Small intestine (tissue), 16 donors: ENCODE measurements at places on chromosomes 4 and X.

GRCh38 chr4:176708771-176709311, 83.9 kb downstream of the VEGFC start:
- H3K4me3 ChIP-seq = no peak overlapping the region
- H3K27me3 ChIP-seq = no peaks in the 10 kb centered on the region
- no peaks in the 10 kb centered on the region for H3K36me3 ChIP-seq
- no peaks in the 10 kb centered on the region for H3K4me1 ChIP-seq

DNA sequence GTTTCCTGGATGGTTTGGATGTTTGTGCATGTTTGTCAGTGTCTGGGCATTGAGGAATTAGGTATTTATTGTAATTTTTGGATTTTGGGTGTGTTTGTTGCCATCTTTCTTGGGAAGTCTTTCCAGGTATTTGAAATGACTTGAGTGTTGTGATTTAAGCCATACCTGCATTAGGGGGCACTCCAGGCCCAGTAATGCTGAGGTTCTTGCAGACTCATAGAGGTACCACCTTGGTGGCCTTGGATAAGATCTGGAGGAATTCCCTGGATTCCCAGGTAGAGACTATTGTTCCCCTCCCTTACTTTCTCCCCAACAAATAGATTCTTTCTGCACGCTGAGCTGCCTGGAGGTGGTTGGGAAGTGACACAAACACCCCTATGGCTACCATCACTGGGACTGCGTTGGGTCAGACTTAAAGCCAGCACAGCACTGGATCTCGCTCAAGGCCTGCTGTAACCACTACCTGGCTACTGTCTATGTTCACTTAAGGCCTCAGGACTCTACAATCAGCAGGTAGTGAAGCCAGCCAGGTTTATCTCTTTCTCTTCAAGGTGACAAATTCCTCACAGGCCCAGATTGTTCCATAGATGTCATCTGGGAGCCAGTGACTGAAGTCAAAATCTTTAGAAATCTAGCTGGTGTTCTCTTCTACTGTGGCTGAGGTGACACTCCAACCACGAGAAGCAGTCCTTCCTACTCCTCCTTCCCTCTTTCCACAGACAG, 643.6 kb downstream of the PDHA2 start:
- H3K27ac ChIP-seq = no peak overlapping the region
- H3K4me3 ChIP-seq = no peak overlapping the region
- no peaks in the 10 kb centered on the region for H3K27me3 ChIP-seq
- H3K36me3 ChIP-seq = no peaks in the 10 kb centered on the region

DNA sequence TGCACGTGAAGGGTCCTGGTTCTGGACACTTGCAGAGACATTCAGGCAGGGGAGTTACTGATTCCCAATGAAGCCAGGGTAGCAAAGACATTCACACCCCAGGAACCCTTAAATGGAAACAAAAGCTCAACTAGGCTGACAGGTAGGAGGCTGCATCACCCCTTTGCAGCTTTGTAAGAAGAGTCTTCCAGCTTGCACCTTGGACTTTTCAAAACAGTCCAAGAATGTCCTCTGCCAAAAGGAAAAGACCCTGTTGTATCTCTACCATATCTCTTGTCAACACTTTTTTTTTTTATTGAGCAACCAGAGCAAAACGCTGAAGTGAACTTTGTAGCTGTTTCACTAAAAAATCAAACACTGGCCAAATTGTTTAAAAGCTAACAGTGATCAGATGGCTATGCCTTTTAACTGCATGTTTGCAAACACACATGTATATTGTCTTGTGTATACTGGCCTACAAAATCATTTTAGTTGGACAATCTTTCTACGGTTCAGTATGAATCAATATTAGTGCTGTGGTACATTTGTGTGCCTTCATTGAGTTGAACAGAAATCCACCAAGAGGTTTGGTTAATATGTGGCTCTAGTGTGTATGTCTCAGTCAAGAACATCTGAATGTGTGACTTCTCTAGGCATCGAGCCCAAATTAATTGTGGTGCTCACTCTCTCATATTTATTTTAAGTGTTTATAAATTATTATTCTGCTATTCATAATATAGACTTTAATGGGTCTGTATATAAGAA, 18.5 kb upstream of the WWC2 start:
- H3K36me3 ChIP-seq = no peaks in the 10 kb centered on the region
- H3K27me3 ChIP-seq = no peaks in the 10 kb centered on the region
- DNase-seq = no peak
- no peak overlapping the region for H3K27ac ChIP-seq

DNA sequence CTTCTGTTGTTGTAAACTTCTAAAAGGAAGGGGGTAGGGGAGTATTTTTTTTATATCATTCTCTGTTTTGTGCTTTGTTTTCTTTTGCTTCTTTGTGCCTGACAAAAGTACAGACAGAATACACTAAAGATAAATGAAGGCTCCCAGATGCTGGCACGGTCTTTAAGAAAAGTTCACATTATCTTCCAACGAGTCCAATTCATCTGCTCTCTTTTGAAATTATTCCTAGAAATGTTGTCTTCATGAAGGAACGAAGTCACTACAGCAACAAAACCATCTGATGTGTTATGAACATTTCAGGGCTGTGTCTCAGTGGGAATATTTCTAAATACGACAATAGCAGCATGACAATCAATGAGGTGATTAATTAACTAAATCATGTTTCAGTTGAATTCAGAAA, 813.8 kb upstream of the HTR2C start:
- H3K4me3 ChIP-seq = no peak overlapping the region
- no peak overlapping the region for H3K27ac ChIP-seq
- H3K36me3 ChIP-seq = no peaks in the 10 kb centered on the region

DNA sequence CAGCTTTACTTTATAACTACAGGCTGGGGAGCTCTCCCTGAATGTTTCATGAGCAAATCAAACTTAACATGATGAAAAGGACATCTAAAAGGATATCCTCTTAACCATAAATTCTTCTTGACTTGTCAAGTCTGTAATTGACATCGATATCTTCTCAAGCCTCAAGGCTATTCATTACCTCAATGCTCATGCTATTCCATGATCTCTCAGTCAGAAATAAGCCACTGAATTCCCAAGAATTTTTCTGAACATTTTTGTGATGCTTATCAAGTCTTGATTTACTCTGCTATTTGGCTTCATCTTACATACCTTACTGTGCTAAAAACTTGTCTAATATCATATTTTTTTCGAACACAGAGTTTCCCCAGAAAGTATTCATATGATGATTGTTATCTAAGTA, 433.4 kb downstream of the PDGFC start:
- H3K27ac ChIP-seq = no peak overlapping the region
- DNase-seq = no peak
- H3K27me3 ChIP-seq = no peaks in the 10 kb centered on the region
- no peak overlapping the region for H3K4me3 ChIP-seq
- H3K4me1 ChIP-seq = no peaks in the 10 kb centered on the region

DNA sequence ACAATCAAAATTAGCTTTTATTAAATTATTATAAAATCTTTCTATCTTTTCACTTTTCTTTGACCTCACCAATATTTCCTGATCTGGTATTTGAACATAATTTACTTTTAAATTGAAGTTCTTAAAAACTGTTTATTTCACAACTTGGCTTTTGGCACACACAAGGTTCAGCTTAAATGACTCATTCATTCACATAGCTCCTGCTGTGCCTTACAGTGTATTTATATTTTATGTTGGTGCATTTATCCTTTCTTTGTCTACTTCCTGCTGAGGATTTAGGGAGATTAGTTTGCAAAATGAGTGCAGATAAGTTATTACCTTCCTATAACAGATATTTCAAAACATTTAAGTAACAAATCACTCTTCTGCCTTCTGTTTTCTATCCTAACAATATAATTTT, 430.6 kb downstream of the DTHD1 start:
- H3K27me3 ChIP-seq = no peaks in the 10 kb centered on the region
- H3K36me3 ChIP-seq = no peaks in the 10 kb centered on the region
- H3K27ac ChIP-seq = no peak overlapping the region
- H3K4me3 ChIP-seq = no peak overlapping the region
- DNase-seq = no peak
- no peaks in the 10 kb centered on the region for H3K4me1 ChIP-seq

DNA sequence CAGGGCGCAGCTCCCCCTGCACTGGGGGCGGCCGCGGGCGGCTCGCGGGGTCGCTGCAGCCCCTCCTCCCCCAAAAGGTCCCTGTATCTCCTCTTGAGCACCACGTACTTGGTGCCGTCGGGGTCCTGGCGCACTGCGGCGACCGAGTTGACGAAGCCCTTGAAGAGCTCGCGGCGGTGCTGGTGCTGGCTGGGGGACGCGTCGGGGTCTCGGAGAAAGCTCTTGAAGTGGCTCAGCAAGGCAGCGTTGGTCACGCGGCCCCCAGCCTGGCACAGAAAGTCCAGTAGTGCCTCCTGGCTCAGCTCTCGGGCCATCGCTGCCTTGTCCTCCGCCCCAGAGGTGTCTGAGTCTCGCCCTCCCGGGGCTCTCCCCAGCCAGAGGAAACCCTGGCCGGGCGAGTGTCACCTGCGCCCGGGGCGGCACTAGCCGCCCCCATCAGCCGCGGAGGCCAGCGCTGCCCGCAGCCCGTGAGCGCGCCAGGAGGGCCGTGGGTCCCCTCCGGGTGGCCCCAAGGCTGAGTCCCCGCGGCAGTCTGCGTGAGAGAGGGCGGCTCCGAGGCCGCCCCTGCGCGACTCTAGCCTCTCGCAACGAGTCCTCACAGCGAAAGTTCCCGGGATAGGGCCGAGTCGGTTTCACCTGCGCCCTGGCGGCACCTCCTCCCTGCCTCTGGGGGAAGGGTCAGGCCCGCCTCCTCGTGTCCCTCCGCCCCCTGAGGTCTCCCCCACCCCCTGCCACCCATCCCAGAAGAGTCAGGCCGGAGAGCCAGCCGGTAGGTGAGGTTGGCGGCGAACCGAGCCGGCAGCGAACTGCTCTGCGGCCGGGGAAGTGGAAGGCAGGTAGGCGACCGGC, at the start of gene SOWAHB:
Gene SOWAHB, minus strand, starts transcription at position 609 of the 849 bp plus-strand sequence. Its CDS starts 295 bp downstream, at position 314.
- H3K27me3 ChIP-seq = no peaks in the 10 kb centered on the region
- peak; percentile 91 for DNase-seq
- peak within 1 kb of the TSS; percentile 70 for H3K4me3 ChIP-seq

DNA sequence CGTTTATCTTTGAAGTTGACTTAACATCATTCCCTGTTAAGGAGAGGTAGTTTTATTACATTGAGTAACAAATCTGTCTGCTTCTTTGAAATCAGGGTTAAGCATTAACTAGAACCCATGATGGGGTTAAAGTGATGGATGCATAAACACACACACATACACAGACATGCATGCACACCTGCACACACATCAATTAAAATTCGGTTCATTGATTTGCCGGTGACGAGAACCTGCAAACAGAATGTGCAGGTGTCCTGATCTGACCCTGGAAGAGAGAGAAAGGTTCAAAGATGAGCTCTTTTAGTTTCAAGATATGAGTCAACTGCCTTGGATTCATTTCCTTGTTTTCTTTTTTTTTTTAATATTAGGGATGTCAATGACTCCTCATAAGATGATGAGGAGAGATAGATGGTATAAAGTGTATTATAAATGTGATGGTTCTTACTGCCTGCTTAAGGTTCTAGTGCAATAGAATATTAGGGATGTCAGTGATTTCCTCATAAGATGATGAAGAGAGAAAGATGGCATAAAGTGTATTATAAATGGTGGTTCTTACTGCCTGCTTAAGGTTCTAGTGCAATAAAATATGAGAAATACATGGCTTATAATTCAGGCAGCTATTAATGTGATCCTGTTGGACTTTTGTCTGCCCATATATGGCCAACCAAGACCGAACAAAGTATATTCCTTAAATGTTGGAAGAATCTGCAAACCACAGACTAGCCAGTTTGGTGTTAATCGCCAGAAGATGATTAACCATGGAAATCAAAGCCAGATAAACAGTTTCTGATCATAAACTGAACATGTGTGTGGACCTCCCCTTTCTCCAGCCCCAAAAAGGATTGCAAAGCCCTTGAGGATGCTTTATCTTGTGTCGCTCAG, 14.1 kb upstream of the CD99 start:
- no peak overlapping the region for H3K27ac ChIP-seq
- peak; percentile 90 for DNase-seq
- H3K36me3 ChIP-seq = no peaks in the 10 kb centered on the region
- no peaks in the 10 kb centered on the region for H3K4me1 ChIP-seq

- no peaks in the 10 kb centered on the region for H3K4me1 ChIP-seq
- DNase-seq = no peak
- H3K27ac ChIP-seq = no peak overlapping the region
- no peak overlapping the region for H3K4me3 ChIP-seq
Measured at GRCh38 chrX:108122748-108123147, 31.2 kb downstream of the ATG4A start.

- no peak for DNase-seq
- H3K4me1 ChIP-seq = peaks cover 2% of the 10 kb centered on the region
- peaks cover 2% of the 10 kb centered on the region for H3K36me3 ChIP-seq
- H3K27ac ChIP-seq = peak overlapping the region; percentile 59
- no peak overlapping the region for H3K4me3 ChIP-seq
Measured at GRCh38 chr4:101018836-101019235, 328.5 kb downstream of the PPP3CA start.

DNA sequence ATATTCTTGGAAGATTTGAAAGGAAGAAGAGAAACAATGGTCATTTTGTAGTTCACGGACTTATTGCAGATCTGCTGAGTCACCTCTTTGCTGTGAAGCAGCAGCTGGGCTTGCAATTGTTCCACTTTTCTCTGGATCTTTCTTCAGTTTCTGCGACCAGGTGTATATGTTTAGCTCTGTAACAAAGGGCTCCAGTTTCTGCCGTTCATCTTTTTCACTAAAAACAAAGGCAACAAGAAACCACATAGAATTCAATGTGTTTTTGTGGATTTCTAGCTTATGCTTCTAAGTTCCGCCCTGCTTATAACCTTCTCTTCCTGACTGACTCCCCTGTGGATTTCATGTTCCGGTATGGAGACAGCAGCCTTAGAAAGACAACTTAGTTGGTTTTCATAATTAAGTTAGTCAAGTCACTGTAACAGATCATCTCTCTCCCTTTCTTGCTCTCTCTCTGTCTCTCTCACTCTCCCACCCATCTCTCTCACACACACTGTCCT, 121.6 kb upstream of the EPHA5 start:
- DNase-seq = no peak
- H3K36me3 ChIP-seq = no peaks in the 10 kb centered on the region
- H3K4me1 ChIP-seq = no peaks in the 10 kb centered on the region
- no peak overlapping the region for H3K4me3 ChIP-seq
- H3K27me3 ChIP-seq = no peaks in the 10 kb centered on the region
- no peak overlapping the region for H3K27ac ChIP-seq

DNA sequence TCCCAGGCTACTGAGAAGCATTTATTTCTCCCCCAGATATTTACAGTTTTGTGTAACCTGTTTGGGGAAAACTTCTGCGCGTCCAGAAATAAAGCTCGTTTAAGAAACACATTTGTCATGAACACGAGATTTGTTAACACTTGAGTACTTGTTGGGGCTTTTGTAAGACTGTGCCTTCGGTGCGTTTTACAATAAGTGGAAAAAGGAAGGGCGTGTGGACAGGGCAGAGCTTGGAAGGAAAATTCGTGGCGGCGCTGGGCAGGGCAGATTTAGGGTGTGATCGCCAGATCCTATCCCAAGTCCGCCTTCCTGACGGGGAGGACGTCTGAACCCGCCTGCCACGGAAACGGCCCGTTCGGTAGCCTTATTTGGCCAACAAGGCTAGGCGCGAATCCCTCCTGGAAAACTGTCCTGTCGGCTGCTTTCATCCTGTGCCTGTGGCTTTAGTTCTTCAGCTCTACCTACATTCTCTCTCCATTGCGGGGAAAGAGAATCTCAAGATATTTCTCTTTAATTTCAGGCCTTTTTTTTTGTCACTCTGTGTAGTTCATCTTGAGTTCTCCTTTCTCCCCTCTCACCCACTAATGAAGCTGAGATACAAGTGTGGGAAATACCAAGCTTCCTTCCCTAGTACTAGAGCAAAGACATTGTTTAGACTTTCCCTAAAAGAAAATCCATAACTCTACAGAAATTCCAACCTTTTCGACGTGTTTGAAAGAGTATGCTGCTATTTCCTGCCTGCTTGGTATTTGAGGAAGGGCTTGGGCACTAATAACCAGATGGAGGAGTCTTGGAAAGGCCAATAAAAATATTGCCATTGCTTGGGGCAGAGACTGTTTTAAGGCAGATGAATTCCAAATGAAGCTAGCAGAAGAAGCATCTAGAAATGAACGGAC, 982 bp downstream of the PDLIM5 start:
- H3K27ac ChIP-seq = peak overlapping the region; percentile 99
- H3K4me1 ChIP-seq = peaks cover 2% of the 10 kb centered on the region
- H3K4me3 ChIP-seq = peak overlapping the region; percentile 83
- peak; percentile 79 for DNase-seq
